ENCODE measurements at places on chromosomes 16 and 17.

DNA sequence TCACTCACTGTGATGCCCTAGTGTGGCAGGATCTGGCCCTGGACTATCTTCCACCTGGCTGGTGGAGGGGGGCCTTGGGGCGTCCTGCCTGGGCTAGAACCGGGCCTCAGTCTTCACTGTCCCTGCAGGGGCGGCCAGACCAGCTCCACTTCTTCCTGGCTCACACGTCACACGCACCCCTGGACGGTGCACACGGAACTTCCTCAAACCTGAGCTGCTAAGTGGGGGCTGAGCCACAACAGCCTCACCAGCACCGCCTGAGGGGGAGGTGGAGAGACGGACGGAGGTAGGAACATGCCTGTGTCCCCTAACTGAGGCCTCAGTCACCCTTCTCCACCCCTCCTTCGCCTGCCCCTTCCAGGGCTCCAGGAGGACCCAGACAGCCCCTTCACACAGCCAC, 36.6 kb downstream of the TIMM22 start:
- no peak for DNase-seq

- DNase-seq, result no peak
These were observed 109.7 kb downstream of the TOX3 start for GRCh38 chr16:52437277-52437670.

DNA sequence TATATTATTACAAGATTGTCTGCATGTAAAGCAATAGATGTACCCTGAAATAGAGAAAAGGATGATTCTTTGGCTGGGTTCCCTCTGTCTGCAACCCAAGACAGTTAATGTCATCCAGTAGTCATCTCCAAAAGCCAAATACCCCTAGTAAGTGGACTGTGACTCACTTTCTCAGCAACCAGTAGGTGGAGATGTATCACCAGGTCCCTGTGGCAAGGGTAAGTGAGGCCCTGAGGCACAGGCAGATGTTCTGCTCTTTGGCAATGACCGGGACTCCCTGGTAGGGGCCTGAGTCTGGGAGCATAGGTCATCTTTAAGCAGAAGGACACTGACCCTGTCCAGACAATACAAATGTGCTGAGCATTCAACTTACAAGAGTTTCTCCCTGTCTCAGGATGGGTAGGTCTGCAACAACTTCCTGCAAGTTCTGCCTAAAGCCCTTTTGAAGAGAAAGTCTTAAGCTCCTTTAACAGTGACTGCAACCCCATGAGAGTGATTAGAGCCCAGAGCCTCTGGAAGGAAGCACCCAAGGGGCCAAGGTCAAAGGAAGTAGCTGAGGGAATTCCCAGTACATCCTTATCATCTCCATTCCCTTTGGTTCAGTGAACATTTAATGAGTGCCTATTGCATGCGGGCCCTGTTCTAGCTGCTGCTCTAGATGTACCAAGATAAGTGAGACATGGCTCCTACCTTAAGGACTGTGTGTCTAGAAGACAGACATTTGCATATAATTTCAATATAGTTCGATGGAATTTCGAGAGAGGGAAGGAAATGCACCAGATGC, 31.9 kb downstream of the PMP22 start:
- no peak for DNase-seq

DNA sequence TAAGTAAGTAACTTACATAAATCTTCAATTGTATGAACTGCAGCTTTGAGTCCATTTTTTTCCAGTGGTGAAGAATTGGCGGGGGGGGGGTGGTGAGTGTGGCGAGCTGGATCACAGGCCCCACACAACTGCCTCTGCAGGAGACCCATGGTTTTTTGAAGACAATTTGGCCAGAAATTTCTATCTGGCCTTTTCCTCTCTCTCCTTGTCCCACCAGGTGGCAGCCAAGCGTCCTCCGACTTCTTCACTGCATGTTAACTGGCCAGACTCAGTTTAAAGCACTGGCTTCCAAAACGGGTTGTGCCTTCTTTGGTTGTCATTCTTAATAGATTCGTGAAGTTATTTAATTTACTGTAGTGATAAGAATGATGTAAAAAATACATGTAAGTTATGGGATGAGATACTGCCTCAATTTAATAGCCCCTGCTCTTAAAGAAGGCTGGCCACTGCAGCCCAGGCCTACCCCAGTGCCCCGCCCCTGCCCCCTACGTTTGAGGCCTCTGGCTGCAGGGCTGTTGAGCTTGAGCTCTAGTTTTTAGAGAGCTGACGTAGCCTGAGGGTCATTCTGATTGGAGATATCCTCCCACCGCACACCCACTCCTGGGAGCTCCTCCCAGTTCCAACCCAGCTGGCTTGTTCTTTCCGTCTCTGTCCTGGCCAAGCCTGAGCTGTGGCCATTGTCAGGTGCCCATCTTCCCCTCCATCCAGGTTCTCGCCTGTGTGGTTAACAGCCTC, 36.4 kb downstream of the AKAP1 start:
- DNase-seq, result no peak

- DNase-seq, result no peak
These were observed 29.9 kb downstream of the PIK3R6 start for GRCh38 chr17:8837563-8838075.

Data from AG09309 (cell line).